ENCODE measurements at places on chromosomes 4 and X. TPM values are rescaled to one million over a fixed set of nuclear protein-coding genes. Genes with fewer than 3 reads are reported as not detected.

C4orf51 gene
- total RNA-seq, result not detected

- no peak for DNase-seq
Measured at GRCh38 chrX:2793752-2794151, 35.0 kb upstream of the GYG2 start.

GRCh38 chr4:188109157-188109755 lies at the start of gene TRIML2:
Gene TRIML2 (minus strand): TSS chr4:188109603. CDS start chr4:188105368, 4,235 bp downstream.
- DNase-seq, result no peak

- no peak for DNase-seq
Measured at GRCh38 chr4:81870275-81870674, 398.6 kb upstream of the RASGEF1B start.

DNA sequence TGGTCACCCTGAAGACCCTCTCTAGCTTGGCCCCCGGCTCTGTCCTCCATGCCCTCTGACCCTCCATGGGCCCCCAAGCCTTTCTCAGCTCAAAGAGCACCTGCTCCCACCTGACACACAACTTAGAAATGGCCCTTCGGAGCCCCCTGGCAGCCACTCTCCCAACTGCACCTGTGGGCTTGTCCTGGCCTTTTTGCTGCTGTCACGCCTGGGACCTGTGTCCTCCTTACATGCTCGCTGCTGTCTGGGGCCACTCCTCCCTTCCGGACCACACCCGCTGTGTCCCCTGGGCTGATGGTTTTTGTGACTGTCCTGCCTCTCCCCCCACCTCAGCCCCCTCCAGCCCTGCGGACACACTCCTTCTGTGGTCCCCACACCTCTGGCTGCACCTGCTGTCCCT lies 106.2 kb upstream of the AFAP1 start:
- no peak for DNase-seq

DNA sequence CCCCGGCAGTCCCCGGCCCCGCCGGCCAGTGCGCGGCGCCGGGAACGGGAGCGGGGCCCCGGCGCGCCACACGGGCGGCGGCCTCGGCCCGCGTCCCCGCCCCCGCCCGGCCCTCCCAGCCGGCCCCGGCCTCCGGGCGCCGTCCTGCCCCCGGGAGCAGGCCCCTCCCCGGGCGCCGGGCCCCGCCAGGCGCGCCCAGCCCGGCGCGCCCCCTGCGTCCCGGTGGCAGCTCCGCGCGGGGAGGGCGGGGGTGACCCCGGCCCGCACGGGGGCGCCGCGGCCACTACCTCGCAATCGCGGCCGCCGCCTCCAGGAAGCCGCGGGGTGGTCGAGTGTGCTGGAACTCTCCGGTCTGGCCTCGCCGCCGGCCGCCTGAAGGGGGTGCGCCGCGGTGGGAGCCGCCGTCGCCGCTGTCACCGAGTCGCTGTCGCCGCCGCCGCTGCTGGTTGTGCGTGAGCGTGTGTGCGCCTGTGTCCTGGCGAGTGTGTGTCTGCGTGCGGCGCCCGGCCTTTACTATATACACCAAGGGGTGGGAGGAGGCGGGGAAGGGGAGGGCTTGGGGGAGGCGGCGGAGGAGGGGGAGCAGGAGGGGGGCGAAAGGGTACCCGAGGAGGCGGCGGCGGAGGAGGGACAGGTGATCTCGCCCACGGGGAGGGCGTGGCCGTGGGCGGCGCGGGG lies at the start of gene RAI2:
TSS of gene RAI2 (minus strand) at position 488 of the 678 bp plus-strand sequence. CDS start 59,288 bp downstream, outside the sequence.
- no peak for DNase-seq

- no peak for DNase-seq
Measured at GRCh38 chrX:31297881-31298280, 226.0 kb upstream of the FTHL17 start.

- DNase-seq, result no peak
Measured at GRCh38 chr4:19971829-19972228, 279.9 kb upstream of the SLIT2 start.

GRCh38 chr4:169963998-169964397 lies 62.2 kb downstream of the MFAP3L start:
- DNase-seq, result no peak

GRCh38 chrX:45505214-45505613 lies 304.5 kb upstream of the DIPK2B start:
- no peak for DNase-seq

LDB2 gene
- 1.5 TPM for total RNA-seq

- DNase-seq, result no peak
Measured at GRCh38 chr4:2058264-2059045, 672 bp upstream of the NAT8L start.

DNA sequence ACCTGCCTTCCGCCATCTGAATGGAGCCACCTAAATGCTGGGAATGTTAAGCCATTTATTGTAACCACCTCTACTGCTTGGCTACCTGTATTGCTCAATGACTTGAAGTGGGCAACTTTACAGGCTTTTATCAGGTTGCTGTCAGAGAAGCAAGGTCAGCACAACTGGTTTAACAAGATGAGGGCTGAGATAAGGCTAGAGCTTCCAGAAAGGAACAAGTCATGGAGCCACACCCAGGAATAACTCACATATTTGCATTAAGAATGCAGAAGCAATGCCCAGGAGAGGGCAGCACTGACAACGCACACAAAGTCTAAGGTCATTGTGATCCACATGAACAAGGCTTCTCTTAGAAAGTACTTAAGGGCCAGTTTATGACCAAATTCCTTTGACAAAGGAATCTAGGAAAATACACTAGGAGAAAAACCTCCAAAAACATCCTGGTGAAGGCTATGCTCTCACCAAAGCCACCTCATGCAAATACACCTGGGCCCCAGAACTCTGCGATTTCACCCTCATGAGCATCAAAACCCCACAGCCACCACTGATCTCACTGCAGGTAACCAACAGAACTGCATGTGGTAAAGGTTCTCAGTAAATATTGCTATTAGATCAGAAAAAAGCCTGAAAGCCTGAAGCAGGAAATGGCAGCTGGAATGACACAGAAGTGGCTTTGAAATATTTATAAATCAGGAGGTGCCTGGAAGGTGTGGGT lies 15.0 kb upstream of the STS start:
- no peak for DNase-seq

DNA sequence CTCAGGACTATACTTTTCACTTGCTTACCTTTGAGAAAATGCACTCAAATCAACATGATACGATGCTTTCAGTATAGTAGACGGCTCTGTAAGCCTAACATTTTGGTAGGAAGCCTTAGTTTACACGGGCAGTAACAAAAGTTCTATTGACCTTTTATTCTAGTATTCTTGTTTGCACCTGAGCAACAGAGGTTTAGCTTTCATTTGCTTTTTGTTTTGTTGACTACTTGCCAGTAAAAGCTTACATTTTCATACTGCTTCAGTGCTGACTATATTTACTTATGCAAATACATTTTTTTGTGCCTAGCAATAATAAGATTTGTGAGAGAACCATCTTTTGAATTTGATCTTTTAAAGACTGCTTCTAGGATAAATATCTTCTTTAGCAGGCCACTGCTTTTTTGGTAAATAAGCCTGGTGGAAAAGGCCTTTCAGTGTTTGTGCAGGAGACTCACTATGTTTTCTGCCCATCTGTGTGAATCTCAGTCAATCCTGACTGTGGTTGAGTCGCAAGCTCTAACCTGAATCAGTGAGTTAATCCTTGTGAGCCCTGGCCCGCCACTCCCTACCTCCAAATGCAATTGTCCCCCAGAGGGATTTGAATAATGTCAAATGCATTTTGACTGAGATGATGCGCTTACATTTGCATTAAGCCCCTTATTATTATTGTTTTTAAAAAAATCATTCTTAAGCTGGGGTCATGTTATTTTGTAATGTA lies 21.9 kb downstream of the FHIP1A start:
- no peak for DNase-seq

GRCh38 chrX:41580423-41581064 lies 108.2 kb upstream of the GPR34 start:
- DNase-seq, result no peak

DNA sequence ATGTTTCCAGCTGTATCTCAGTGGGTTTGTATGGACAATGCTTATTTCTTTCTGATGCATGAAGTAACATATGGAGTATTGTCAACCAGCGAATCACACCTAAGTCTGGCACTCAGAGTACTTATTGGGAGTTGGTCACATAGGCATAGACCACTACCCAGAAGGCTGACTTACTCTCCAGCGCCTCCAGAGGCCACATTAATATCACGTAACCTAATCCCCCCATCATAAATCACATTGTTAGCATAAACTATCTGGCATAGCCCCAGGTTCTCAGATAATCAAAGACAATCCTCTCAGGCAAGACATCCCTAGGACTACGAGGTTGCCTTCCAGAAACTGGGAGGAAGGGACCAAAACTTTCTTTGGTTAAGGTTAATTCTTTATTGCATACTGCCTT lies 560.5 kb upstream of the PABPC4L start:
- no peak for DNase-seq

- DNase-seq, result no peak
Measured at GRCh38 chr4:188198982-188199792, 59.9 kb downstream of the TRIML1 start.

DNA sequence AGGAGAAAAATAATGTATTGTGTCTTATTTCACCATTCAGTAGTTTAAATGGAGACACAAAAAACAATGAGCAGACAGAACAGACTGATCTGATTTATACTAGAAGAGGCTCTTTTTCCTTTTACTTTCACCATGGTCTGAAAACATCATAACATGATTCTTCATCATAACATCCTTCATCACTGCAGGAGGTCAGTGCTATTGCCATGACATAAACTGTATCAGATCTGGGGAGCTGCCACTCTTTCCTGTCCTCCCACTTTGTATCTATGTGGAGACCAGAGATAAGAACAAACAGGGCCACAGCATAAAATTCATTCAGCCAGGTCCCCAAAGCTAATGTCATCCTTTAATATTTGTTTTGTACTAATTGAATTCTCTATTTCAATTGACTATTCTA lies 25.2 kb downstream of the SOD3 start:
- no peak for DNase-seq

GRCh38 chrX:97637289-97637688 lies 753.6 kb downstream of the RPA4 start:
- DNase-seq, result no peak

PPARGC1A gene
- total RNA-seq, result 2.2 TPM

DNA sequence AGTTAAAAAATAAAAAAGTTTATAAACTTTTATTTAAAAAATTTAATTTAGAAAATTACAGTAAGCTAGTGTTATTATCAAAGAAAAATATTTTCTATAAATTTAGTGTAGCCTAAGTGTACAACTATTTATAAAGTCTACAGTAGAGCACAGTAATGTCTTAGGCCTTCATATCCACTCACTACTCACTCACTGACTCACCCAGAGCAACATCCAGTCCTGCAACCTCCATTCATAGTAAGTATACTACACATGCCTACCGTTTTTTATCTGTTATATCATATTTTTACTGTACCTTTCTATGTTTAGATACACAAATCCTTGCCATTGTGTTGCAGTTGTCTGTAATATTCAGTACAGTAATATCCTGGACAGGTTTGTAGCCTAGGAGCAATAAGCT lies 129.0 kb upstream of the FAM47B start:
- DNase-seq, result no peak

- no peak for DNase-seq
Measured at GRCh38 chr4:81335122-81335912, 120.3 kb upstream of the PRKG2 start.

DNA sequence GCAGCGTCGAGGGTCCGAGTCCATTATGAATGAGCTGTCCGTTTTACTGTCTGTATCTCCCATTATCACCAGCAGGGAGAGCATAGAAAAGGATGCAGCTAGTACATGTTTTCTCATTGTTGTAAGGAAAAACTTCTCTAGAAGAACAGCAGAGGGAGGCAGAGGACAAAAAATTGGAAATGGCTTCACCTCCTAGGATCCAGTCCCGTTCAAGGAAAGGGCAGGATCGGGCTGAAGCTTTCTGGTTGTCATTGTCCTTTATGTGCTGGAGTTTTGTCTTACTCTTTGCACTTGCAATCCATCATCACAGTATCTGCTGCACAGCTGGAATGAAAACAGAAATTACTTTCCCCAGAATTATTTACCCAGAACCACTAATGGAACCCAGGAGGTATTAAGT lies 14.7 kb downstream of the NDP start:
- no peak for DNase-seq

- DNase-seq, result peak; percentile 84
Measured at GRCh38 chr4:89307446-89308160, at the start of gene GPRIN3. Gene GPRIN3 (minus strand): TSS chr4:89307800. CDS start chr4:89250110, 57,690 bp downstream.

- DNase-seq, result no peak
Measured at GRCh38 chr4:13509442-13509841, 25.3 kb upstream of the RAB28 start.

- no peak for DNase-seq
Measured at GRCh38 chr4:26509681-26510333, 19.5 kb upstream of the CCKAR start.

GAGE12C gene
- total RNA-seq, result not detected
